CD4-positive, alpha-beta T cell treated with Interleukin-6 at 100 ng/mL for 8 hours (primary cell): ENCODE measurements at places on chromosomes 5 and 9.

GRCh38 chr9:89842267-89842768, 237.5 kb downstream of the GADD45G start:
- DNase-seq = no peak

- no peak for DNase-seq
Measured at GRCh38 chr5:113124265-113124664, 147.7 kb downstream of the DCP2 start.

DNA sequence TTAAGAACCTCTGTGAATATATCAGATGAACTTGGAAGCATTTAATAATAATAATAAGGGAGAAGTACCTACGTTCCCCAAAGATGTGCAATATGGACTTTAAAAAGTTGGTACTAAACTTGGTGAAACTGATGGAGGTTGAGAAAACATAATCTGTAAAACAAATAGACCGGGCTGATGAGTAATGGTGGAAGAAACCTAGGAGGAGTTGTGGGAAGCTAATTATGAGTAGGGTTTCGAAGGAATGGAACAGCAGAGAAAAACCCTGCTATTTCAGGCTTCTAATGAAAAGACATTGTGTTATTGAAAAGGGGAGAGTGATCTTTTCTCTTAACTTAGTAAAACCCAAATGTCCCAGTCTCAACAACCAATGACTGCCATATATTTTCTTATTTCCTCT, 229.3 kb downstream of the PCSK1 start:
- no peak for DNase-seq

GRCh38 chr9:84974855-84975254, 305.3 kb downstream of the NTRK2 start:
- no peak for DNase-seq

DNA sequence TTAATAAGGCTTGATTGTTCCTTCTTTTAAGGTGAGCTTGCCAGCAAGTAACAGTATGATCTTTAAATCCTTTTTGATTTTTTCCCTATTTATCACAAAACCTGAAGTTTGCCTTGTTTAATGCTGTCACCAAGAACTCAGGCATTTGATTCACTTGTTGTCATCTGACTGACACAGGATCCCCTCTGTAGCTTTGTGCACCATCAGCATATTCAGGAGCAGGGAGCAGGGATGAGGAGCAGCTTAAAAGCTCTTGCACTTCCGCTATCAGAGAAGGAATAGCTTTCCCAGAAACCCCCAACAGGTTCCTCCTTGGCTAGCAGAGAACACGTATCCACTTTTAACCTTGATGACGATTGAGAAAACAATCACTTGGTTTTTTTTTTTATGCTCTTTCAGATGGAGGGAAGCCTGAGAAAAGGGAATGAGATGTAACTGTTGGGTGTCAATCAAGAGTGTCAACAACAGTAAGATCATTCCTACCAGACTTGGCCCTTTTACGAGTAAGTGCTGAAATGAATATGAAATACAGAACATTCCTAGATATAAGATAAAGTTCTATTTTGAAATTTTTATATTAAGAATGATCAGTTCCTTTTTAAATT, 433.1 kb upstream of the CDH18 start:
- no peak for DNase-seq

GRCh38 chr9:2967766-2968165, 123.9 kb upstream of the PUM3 start:
- DNase-seq = no peak

- no peak for DNase-seq
Measured at GRCh38 chr9:113302792-113303418, at the start of gene RNF183. TSS of gene RNF183 (minus strand) at chr9:113303376. CDS start at chr9:113298184, 5,192 bp downstream.

DNA sequence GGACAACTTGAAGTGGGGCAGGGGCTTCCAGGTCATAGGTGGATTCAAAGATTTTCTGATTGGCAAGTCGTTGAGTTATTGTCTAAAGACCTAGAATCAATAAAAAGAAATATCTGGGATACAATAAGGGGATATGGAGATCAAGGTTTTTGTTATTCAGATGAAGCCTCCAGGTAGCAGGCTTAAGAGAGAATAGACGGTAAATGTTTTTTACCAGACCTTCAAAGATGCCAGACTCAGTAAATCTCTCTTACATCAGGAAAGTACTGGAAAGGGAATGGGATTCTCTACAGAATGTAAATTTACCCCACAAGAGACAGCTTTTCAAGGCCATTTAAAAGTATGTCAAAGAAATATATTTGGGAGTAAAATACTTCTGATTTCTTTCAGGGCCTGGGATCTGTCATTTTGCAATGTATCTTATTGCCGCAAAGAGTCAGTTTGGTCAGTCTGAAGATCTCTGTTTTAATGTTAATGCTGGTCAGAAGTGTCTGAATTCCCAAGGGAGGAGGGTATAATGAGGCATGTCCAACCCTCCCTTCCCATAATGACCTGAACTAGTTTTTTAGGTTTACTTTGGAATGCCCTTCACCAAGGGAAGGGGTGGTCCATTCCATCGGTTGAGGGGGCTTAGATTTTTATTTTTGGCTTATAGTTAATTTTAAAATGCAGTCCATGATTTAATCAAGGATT, 13.6 kb upstream of the LYSMD3 start:
- no peak for DNase-seq

- DNase-seq = no peak
Measured at GRCh38 chr5:172586125-172587060, 54.7 kb upstream of the NEURL1B start.

DNA sequence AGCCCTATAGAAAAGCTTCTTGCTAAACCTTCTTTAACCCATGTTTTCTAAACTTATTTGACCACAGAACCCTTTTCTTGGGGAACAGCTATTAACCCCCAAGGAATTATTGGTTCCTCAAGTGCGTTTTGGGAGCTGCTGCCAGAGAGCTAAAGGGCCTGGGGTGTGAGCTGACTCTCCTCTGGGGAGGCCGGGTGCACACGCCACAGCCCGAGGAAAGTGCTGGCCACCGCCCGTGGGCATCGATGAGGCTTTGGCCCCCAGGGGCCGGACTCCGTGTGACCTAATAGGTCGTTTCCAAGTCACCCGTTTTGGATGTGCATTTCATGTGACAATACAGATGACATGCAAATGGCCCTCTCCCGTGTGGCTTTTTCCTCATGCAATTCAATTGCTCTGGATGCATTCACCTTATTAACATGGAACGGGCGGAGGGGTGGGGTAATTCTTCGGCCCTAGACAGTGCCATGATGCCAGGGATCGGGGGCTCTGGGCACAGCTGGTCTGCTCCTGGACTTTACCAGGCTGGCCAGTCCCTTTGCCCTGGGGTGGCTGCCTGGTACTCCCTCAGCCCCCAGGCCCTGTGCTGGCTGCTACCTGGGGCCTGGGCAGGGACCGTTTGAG, 19.5 kb downstream of the PLPP7 start:
- DNase-seq = no peak

DNA sequence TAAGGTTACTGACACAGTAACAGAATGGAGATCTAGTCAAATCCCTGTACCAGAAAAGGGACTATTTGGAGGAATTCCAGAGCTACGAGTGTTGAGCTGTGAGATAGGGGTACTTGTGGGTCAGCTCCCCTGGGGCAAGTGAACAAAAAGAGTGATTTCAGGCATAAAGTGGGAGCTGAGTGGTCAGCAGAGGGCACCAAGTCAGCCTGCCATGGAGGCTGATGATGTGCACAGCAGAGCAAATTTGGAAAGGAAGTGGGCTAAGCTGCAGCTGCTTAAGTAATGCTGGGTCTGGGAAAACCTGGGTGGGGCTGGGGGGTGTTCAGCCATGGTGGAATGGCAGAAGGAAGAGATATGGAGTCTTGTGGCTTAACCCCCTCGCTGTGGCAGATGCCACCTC, 327.9 kb downstream of the NTRK2 start:
- DNase-seq = no peak

DNA sequence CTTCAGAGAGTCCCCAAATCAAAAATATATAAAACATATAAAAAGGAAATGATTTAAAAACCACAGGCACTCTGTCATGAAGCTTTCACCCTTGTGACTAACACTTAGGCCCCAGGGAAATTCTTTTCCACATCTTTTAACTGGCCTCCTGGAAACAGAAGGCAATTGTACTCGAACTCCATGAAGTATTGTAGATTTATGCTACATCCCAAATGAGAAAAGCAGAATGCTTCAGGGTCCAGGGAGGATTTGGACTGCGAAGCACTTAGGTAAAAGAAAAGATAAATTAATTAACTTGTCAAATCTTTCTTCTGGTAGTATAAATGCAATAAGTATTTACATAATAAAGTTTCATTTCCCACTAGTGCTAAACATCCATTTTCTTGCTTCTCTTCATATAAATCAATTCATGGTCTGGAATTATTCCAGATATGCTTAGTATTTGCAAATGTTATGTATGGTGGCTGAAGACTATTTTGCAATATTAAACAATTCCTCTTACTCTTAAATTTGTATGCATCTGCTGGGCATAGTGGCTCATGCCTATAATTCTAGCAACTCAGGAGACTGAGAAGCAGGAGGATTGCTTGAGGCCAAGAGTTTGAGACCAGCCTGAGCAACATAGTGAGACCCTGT, 64.9 kb upstream of the ELL2 start:
- DNase-seq = no peak

DNA sequence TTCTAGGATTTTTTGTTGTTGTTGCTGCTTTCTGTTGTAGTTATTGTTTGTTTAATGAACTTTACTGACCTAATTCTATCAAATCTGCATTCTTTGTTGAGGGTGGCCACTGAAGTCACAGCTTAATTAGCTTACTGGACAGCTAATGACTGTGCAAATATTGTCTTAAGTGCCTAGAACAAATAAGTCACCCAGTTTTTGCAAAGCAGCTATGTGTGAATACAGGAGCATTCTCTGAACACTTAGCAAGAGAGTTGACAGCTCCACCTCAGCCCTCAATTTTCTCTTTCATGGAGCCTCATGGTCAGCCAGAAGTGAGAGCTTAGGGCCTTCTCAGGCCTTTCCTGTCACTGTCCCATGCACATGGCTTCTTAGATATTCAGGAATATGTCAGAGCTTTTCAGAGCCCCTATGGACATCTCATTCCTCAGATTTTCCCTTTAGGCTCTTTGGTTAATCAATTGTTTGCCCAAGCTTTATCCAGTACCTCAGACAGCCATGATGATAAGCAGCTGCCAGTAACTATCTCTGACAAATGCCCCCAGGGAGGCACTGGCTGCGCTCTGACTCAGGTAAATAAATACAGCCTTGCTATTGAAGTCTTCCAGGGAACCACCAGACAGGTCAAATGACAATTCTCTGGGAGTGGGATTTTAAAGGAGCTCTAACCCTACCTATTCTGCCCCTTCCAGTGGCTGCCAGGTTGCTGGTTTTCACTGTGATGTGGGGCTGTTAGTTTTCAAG, 241.4 kb upstream of the IL12B start:
- DNase-seq = no peak

GRCh38 chr9:129828051-129828450, 4.1 kb upstream of the TOR1A start:
- DNase-seq = no peak

GRCh38 chr5:75053304-75054133, 1.2 kb upstream of the GCNT4 start:
- DNase-seq = peak; percentile 57

DNA sequence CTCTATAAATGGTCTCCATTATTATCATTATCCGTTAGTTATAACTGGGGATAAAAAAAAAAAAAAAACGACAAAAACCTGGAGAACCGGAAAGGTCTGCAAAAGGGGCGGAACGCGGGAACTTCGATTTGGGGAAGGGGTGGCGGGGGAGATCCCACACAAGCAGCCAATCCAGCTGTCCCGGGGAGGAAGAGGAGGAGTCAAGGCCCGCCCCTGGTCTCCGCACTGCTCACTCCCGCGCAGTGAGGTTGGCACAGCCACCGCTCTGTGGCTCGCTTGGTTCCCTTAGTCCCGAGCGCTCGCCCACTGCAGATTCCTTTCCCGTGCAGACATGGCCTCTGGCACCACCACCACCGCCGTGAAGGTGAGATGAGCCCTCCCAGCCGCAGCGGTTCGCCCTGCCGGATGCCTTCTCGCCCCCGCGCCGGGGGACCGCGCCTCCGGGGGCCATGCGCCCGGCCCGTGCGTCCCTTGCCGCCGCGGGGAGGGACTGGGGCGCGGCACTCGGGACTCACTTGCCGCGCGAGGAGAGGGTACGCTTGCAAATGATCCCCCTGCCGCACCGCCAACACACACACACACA, at the start of gene MTAP:
MTAP (plus strand) TSS at position 219 of the 583 bp plus-strand sequence; CDS start at position 332, 113 bp downstream.
- DNase-seq = peak; percentile 68

- no peak for DNase-seq
Measured at GRCh38 chr9:36250079-36250478, 8.2 kb downstream of the GNE start.

- DNase-seq = no peak
Measured at GRCh38 chr5:52560366-52560765, 227.3 kb upstream of the ITGA1 start.

GRCh38 chr5:112010475-112010874, 253.5 kb upstream of the NREP start:
- no peak for DNase-seq

DNA sequence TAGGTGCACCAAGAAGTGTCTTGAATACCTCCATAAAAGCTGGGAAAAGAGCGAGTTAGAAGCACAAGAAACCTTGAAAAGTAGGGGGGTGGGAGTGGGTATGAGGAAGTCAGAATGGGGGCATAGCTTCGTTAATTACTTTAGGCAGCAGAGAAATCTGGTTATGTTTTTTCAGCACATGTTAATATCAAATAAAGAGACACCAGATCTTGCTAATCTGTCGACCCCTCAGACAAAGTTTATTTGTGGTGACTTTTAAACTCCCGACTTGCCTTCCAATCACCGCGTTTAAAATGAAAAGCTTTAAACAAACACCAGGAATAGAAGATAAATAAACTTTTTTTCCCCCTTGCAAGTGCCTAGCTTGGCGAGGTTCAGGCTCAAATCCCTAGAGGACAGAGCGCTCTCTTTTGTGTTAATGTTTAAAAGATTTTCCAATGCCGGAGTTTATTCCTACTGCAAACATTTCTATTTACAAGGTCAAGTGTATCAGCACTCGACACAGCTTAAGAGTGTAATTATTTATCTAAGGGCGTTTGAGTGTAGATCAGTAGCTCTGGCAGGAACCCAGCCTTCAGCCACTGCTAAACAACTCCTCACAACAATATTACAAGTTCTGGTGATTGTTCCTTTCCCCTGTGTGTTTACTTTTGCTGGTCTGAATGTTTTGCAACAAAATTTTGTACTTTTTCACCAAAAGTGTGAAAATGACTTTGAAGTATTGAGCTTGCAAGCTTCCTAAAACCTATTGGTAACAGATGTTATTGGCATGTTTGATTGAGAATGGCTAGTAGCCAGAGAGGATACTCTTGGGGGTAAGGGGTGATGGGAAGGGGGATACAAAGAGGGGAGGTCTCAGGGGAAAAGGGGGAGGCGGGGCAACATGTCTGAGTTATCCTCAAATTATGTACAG, 3.8 kb downstream of the GAS1 start:
- no peak for DNase-seq
